ENCODE measurements at places on chromosomes 1 and 21. TPM values are rescaled to one million over a fixed set of nuclear protein-coding genes. Genes with fewer than 3 reads are reported as not detected.
A peak's percentile ranks its signal among the peaks of the same experiment; 100 is the strongest.

GRCh38 chr1:248758352-248758751, 2.8 kb upstream of the LYPD8 start:
- DNase-seq: no peak

- DNase-seq: no peak
Observed at GRCh38 chr1:78005755-78006154, 1.0 kb downstream of the DNAJB4 start.

DNA sequence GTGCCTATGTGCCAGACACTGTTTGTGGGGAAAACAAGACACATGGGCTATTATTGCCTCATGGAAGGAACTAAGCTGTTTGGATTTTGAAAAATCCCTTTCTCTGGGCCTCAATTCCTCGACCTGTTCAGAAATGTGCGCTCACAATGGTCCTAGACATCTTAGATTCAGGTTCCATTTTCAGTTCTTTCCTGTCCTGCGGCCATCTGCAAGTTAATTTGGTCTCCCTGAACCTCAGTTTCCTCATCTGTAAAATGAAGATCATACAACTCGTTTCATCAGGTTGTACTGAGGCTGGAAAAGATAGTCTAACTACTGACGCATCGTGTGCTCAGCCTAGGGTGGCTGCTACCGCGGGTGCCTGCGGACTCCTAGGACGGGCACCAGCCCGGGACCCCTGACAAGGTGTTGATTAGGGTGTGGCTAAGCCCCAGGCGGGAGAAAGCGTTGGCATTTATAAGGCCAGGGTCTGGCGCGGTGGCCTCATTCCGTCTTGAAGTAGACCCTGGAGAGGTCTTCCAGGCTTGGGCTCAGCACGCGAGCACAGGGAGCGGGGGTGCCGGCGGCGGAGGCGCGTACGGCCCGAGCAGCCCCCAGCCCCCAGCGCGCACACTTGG, 493 bp upstream of the ELOA start:
- DNase-seq: peak; percentile 27

- no peak for DNase-seq
Observed at GRCh38 chr1:43340559-43340958, 2.9 kb downstream of the MPL start.

MEX3A gene
- 0.50 TPM for total RNA-seq

Data from activated T-cell treated with anti-CD3 and anti-CD28 coated beads, Interleukin-2, amount 50 U/mL, for 4 hours (primary cell).